Fibroblast of skin of left quadriceps (primary cell): ENCODE measurements at places on chromosomes 1 and 21.

DNA sequence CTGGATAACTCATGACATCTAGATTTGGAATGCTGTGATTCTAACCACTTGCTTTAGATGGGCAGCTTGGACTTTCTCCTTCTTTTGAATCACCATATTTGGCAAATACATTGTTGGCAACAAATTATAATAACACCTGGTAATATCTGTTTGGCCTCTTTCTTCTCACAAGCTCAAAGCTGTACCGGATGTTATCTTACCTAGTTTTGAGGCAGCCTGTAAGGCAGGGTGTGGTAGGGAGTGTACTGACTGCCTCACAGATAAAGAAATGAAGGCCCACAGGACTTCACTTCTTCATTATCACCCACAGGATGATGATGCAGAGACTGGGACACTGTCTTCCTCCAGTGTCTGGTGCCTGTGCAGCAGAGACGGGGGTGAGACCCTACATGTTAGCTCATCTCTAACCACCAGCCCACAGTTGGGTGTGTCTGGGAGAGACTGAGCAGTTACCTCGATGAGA is 28.5 kb downstream of the TUFT1 start:
- DNase-seq, result no peak

- DNase-seq, result no peak
These were observed at the start of gene MCOLN3 for GRCh38 chr1:85048296-85049064. Gene MCOLN3 (minus strand): TSS chr1:85048500. CDS start chr1:85045360, 3,140 bp downstream.

- no peak for DNase-seq
These were observed 99.5 kb downstream of the CASZ1 start for GRCh38 chr1:10696977-10697376.

DNA sequence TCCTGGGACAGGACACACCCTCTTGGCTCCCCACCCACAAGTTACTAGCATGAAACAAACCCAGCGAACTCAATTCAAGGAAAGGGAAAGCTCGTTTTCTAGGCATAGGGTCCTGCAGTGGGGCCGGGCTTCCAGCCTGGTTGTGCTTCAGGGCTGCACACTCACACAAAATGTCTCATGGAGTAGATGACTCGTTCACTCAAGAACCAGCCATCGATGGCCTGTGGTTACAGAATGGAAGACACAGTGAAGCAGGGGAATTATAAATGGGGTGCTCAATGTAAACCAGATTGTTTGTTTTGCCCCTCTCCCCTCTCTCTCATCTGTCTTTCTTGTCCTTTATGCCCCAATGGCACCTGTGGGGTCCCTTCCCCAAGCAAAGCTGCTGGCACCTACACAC is 56.0 kb upstream of the COX20 start:
- no peak for DNase-seq
